ENCODE measurements at places on chromosomes 12 and 14. TPM values are rescaled to one million over a fixed set of nuclear protein-coding genes. Genes with fewer than 3 reads are reported as not detected.

DNA sequence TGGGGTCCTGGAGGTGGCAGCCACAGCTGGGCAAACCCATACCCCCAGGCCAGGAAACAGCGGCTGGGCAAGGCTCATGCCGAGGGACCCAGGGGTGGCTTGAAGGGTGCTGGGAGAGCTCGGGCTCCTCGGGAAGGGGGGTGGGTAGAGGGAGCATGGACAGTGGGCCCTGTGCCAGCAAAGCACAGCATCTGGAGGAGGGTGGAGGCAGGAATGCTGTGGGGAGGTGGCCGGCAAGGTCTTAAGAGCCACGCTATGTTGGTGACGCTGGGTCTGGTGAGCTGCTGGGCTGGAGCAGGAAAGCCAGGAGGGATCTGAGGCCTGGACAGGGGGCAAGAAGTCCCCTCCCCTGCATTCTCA is 48.2 kb upstream of the DLK1 start:
- DNase-seq, result no peak

CAPS2 gene
- total RNA-seq, result 33.9 TPM

GRCh38 chr12:80168936-80169335 is 69.6 kb downstream of the OTOGL start:
- DNase-seq, result no peak

LRTM2 gene
- not detected for total RNA-seq

CRADD gene
- 19.5 TPM for total RNA-seq

GRCh38 chr12:87676731-87677130 is 352.5 kb downstream of the C12orf50 start:
- no peak for DNase-seq

KRT80 gene
- 0.71 TPM for total RNA-seq

DNA sequence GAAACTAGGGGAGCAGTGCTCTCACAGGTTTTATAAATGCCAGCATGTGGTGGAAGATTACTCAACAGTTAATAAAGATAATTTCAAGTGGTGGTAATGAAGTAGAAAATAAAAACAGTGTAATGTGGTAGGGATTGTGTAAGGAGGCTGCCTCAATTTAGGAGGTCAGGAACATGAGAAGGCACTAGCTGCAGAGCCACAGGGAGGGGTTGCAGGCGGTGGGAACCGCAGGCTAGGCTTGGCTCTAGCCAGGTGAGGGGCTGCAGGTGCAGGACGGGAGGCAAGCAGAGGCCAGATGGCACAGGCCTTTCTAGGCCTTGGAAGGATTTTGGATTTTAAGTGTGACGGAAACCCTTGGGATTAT is 768 bp downstream of the METTL25 start:
- no peak for DNase-seq

RAPGEF3 gene
- total RNA-seq, result 39.2 TPM

- DNase-seq, result no peak
Measured at GRCh38 chr14:29054119-29054518, 287.5 kb downstream of the FOXG1 start.

- DNase-seq, result no peak
Measured at GRCh38 chr12:79659961-79660431, 30.8 kb downstream of the PAWR start.

GRCh38 chr14:74478996-74479635 is 14.0 kb downstream of the NPC2 start:
- no peak for DNase-seq

DNA sequence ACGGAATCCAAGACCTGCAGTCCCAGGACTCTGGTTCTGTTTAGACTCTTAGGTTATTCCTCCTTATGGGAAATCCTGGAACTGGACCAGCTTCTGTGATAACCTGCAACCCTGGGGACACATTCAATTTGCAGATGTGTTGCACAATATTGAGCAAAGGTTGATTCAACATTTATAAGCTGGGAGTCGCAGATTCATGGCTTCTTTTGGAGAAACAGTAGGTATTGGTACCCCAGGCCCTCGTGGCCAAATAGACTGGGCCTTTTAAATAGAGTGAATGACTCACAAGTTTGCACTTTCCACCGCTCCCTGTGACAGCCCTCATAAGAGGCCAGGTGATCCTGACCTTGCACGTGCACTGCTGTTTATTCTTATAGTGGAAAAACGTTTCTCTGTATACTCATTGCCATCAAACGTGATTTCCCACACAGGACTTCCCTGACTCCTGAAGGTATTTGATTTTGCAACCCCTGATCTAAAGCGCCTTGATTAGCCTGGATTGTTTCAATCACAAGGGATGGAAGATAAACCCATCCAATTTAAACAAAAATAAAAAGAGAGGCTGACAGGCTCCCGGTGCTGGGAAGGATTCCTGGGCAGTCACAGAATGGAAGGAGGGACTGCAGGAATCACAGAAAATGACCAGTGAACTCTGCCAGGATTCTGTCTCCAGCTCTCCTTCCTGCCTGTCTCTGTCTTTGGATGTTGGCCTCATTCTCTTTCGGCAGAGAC is 98.0 kb downstream of the VCPKMT start:
- no peak for DNase-seq

- no peak for DNase-seq
Measured at GRCh38 chr12:121114806-121115205, 17.9 kb upstream of the P2RX7 start.

GRCh38 chr14:99568567-99569560 is 35.1 kb downstream of the CCDC85C start:
- no peak for DNase-seq

POTEM gene
- not detected for total RNA-seq

- no peak for DNase-seq
Measured at GRCh38 chr12:8156845-8157244, at the start of gene ZNF705A. TSS of gene ZNF705A (plus strand) at chr12:8157015. CDS start at chr12:8172626, 15,611 bp downstream.

ENDOU gene
- total RNA-seq, result 1.7 TPM

- no peak for DNase-seq
Measured at GRCh38 chr12:86698641-86698980, 442.4 kb upstream of the MGAT4C start.

- no peak for DNase-seq
Measured at GRCh38 chr12:102816816-102817434, 100.1 kb downstream of the PAH start.

GRCh38 chr12:97148941-97149559 is 242.0 kb downstream of the NEDD1 start:
- no peak for DNase-seq

GRCh38 chr12:69042970-69043369 is 110.0 kb upstream of the CPM start:
- DNase-seq, result no peak

DNA sequence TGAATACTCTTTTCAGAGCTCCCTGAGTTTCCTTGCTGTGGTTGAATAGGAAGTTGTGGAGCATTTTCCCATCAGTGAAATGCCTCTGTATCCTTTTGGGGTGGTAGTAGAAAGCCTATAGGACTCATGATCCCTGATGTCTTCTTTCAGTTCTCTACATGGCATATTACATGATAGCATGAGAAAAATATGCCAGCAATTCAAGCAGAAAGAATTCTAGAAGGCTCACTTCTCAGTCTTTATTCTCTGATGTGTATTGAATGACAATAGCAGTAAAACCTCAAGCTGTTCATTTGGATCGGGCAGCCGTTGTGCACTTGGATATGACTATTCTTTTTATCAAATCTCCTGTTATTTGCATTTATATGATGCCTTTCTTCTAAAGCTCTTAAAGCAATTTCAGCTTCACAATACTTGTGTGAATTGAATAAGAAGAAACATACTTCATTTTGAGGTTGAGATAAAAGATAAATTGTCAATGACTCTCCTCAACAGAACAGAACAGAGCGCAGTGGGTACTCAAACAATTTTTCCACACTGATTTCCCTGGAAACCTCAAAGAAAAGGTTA is 251.5 kb upstream of the FBXO33 start:
- no peak for DNase-seq
